AG04450 (cell line): ENCODE measurements at places on chromosomes 11 and 22.

DNA sequence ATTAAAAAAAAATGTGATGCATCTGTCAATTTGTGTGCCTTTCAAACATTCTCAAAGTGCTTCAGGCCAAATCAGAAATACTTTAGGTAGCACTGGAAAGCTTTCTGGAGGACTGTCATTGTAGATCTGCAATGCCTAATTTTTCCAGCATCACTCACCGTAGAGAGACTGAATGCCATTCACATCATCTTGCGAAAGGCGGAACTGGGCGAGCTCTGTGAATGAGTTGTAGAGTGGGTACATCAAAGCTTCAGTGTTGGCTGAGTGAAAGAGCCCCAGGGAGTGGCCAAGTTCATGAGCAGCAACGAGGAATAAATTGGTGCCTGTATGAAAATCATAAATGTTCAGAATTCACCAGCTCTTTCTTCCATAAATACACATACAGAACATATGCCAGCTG is 4.0 kb downstream of the MMP10 start:
- no peak for DNase-seq

- DNase-seq = no peak
Measured at GRCh38 chr11:12535321-12535720, 138.9 kb upstream of the TEAD1 start.

DNA sequence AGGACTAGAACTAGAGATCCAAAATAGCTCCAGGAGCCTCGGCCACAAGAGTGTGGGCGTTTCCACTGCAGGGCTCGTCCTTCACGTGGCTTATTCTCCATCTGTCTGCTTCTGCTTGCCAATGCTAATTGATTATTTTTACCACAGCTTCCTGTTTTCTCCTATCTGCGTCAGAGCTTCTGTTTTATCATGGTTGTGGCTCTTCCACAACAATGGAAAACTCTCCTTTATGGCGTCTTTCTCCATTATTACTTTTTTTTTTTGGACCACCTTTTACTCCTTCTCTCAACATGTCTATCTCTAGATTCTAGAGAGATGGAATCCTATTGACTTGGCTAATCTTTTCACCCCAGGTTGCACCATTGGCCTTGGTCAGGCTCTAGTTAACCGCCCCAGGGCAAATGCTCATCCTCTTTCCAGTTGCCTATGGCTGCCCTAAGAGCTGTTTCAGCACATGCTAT is 25.9 kb downstream of the CAT start:
- DNase-seq = no peak

GRCh38 chr22:26367402-26368245 is 61.4 kb upstream of the ASPHD2 start:
- no peak for DNase-seq

DNA sequence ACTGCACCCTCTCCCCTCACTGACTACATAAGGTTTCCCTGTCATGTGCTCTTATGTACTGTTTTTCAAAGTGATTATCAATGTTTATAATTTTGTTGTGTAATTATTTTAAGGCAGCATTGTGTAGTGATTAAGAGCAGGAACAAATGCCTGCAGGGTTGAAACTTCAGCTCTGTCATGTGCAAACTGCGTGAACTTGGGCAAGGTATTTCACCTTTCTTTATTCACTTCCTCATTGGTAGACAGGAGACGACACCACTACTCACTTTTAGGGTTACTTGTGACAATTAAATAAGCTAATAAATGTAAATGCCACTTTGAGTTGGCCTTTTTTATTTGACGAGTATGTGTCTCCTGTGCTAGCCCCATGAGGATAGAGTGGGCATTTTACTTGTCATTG is 86.5 kb upstream of the E2F8 start:
- no peak for DNase-seq

GRCh38 chr11:16831316-16832192 is 93.1 kb downstream of the C11orf58 start:
- DNase-seq = no peak

GRCh38 chr11:9851366-9851765 is 187.5 kb downstream of the SWAP70 start:
- no peak for DNase-seq

GRCh38 chr11:92681586-92681985 is 287.9 kb upstream of the MTNR1B start:
- no peak for DNase-seq
